Activated T-cell treated with anti-CD3 and anti-CD28 coated beads for 48 hours (primary cell): ENCODE measurements at places on chromosomes 13 and 19.
A peak's percentile ranks its signal among the peaks of the same experiment; 100 is the strongest.

- no peak for DNase-seq
Observed at GRCh38 chr13:72973234-72973633, 85.6 kb upstream of the KLF5 start.

- DNase-seq, result no peak
Observed at GRCh38 chr13:99425485-99426341, 75.6 kb upstream of the TM9SF2 start.

DNA sequence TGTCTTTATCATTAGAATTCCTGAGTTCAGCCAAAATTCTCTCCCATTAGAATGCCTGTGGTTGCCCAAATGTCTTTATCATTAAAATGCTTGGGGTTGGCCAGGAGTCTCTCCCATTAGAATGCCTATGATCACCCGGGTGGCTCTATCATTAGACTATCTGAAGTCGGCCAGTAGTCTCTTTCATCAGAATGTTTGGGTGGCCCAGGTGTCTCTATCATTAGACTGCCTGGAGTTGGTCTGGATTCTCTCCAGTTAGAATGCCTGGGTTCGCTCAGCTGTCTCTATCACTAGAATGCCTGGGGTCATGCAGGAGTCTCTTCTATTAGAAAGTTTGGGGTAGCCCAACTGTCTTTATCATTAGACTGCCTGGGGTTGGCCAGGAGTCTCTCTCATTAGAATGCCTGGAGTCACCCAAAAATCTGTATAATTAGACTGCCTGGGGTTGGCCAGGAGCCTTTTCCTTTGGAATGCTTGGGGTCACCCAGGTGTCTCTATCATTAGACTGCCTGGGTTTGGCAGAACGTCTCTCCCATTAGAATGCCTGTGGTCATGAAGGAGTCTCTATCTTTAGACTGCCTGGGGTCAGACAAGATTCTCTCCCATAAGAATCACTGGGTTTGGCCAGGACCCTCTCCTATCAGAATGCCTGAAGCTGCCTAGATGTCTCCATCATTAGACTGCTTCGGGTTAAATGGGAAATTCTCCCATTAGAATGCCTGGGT is 1478.3 kb downstream of the UQCRFS1 start:
- no peak for DNase-seq

DNA sequence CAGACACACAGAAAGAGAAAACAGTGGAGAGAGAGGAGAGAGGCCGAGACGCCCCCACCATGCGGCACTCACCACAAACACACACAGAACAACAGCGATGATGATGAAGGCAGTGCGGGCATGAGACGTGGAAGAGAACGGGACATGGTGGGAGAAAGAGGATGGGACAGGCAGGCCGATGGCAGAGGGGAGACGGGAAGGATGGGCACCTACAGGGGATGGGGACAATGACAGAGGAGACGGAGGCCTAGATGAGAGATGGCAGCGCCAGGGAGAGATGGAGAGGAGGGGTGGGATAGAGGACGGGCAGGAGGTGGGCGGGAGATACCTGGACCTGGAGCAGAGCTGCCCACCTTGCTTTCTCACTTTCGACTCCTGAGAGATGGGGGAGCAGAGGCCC is 1.1 kb upstream of the KLK14 start:
- DNase-seq, result no peak

DNA sequence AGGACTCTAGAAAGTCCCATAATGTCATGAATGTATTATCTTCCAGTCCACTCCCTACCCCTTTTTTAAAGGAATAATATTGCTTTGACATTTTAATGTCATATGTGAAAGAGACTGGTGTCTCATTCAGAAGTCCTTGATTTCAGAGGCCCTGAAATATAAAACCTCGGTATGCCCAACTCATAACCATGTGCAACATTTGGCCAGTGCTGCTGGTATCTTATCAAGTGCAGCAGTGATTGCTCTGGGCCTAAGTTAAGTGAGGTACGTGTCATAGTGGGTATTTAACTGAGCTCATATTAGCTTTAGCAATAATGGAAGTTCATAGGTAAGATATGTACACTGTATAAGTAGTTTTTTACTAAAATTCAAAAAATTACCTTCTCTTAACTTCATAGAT is 14.7 kb downstream of the TEX30 start:
- no peak for DNase-seq

GRCh38 chr19:32828139-32828538 is 41.4 kb downstream of the SLC7A9 start:
- DNase-seq, result no peak

GRCh38 chr19:32224371-32225244 is 120.8 kb upstream of the ZNF507 start:
- DNase-seq, result peak; percentile 65

DNA sequence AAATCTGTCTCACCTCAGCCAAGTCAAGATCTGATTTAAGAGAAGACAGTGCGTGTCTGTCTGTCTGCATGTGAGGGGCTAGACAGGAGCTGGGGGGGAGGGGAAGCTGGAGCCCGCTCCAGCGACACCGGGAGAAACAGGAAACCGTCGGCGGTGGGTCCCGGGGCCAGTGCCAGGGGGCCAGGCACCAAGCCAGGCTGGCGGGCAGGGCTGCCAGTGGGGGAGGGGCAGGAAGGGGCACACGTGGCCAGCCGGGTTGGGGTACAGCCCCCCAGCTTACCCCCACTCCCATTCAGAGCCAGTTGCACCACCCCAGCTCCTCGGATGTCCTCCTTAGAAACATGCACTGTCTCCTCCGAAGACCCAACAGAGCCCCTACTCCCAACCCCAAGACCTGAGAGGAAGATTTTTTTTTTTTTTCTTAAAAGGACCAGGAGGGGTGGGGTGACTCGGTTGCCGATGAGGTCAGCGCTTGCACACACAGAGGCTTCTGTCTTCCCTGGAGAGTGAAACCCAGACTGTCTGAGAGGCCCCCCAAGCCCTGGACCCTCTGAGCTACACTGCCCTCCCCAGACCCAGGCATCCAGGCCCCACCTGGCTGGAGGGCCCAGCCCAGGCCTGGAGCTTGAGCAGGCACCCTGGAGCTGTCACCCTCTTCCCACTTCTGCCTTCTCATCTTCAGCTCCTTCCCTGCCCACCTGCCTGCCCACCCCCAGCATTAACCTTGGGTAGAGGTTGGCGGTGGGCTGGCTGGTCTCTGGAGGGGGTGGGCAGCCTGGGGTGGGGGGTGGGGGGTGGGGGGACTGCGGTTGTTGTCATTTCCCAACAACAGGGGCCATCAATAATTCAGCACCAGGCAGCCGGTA is 4.0 kb downstream of the ERF start:
- DNase-seq, result no peak

DNA sequence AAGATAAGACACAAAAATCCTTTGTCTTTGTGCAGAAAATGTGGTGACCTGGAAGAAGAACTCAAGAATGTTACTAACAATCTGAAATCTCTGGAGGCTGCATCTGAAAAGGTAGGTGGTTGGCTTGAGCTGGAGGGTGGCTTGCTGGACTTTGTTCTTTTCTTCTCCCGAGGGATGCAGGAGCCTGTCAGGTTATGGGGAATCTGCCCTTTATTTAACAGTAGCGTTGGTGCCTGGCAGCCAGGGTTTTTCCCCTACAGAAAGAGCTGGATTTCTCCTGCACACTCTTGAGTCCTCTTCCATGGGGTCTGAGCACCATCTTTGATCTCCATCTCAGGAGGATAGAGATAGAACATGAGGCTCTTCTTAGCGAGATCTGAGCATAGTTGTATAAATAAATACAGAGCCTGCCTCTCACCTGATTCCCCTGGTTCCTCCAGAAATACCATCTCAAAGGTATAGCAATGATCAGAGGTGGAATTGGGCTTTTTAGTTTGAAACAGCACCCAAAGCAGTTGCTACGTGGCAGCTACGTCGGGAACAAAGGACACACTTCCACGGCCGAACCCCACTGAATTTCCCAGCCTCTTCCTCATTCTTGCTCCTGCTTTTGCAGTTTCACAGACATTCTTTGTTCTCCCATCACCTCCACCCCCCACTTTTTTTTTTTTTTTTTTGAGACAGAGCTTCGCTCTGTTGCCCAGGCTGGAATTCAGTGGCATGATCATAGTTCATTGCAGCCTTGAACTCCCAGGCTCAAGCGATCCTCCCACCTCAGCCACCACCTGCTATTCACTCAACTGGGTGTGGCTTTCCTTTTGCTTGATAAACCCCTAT is 12.9 kb downstream of the TPM4 start:
- no peak for DNase-seq

- no peak for DNase-seq
Observed at GRCh38 chr13:86282442-86282841, 483.2 kb upstream of the SLITRK6 start.

DNA sequence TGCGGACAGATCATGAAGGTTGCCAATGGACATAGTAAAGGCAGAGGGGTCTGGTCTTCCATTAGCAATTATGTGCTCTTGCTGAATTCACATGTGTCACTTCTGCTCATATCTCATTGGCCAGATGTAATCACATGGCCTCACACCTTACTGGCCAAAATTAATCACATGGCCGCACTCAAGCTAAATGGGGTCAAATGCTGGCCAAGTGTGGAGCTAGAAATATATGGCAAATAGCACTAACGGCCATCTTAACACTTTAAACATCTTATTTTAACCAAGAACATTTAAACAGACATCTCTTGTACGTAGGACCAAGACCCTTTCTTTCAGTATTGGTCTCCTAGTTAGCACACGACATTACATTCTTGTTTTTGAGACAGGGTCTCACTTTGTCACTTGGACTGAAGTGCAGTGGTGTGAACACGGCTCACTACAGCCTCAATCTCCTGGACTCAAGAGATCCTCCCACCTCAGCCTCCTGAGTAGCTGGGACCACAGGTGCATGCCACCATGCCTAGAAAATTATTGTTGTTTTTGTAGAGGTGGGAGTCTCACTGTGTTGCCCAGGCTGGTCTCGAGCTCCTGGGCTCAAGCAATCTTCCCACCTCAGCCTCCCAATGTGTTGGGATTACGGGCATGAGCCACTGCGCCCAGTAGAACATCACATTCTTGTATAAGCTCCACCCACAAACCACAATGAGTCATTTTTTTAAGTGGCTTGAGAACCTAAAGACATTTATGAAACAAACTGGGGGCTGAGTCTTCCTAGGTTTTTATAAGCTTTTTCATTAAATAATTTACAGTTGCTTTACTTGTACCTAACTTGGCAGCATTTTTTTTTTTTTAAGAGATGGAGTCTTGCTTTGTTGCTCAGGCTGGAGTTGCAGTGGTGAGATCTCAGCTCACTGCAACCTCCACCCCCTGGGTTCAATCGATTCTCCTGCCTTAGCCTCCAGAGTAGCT is 2.9 kb upstream of the PTOV1 start:
- DNase-seq, result no peak
